Choroid plexus epithelial cell (primary cell): ENCODE measurements at places on chromosomes 7 and 10.
A peak's percentile ranks its signal among the peaks of the same experiment; 100 is the strongest.

GRCh38 chr7:1268866-1269265, 36.2 kb downstream of the UNCX start:
- DNase-seq, result no peak

DNA sequence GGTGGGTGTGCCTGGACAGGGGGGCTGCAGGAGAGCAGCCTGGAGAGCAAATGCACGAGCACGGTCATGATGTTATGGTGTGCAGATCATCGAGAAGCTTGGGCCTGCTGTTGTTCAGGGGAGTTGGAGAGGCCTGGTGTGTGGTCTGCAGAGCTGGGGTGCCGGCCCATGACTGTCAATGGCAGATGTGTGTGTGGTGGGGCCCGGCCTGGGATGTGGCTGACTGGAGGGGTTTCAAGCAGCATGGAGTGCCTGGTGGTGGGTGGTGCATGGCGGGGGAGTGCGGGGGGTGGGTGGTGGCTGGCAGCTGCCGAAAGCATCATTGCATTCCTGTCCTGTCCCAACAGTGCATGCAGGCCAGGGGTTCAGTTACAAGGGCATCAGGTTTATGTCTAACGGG, 122.6 kb downstream of the DOCK1 start:
- DNase-seq, result no peak

GRCh38 chr10:62036186-62037081, 134.9 kb downstream of the ARID5B start:
- DNase-seq, result no peak

- DNase-seq, result peak; percentile 4
These were observed 395.5 kb upstream of the POM121L12 start for GRCh38 chr7:52639981-52640380.

- DNase-seq, result peak; percentile 37
These were observed 121.3 kb downstream of the MYL10 start for GRCh38 chr7:101507791-101508252.

DNA sequence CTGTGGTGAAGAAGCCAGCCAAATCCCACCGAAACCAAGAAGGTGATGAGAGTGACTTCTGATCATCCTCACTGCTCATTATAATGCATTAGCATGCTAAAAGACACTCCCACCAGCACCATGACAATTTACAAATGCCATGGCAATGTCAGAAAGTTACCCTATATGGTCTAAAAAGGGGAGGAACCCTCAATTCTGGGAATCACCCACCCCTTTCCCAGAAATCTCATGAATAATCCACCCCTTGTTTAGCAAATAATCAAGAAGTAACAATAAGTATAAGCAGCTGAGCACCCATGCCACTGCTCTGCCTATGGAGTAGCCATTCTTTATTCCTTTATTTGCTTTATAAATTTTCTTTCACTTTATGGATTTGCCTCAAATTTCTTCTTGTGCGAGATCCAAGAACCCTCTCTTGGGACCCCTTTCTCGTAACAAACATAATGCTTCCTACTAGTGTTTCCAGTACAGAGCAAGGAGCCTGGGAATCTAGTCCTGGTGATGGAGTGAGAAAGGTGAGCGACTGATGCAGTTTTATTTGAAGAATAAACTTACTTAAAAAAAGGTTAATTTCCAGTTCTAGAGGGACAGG, 18.4 kb upstream of the EXOC6 start:
- DNase-seq, result no peak

GRCh38 chr7:87510411-87510875, 35.0 kb upstream of the ABCB4 start:
- DNase-seq, result no peak

DNA sequence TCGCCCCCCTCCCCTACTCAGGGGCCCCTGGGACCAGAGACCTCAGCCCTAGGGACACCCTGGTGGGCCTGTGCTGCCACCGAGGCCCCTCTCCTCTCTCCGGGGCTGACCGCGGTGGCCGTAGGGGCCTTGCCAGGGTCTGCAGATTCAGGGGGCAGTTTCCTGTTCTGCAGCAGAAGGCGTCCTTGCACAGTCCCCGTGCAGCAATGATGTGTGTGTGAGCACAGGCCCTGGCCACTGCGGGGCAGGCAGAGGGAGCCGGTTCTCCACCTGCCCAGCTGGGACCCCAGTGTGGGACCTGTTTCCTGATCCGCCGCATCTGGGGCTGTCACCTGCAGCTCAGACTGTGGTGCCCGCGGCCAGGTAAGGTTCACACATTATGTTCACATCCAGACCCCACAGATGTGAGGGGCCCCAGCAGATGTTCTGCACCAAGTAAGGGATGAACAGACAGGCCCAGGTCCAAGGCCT, 60.7 kb upstream of the DNAJB6 start:
- no peak for DNase-seq

DNA sequence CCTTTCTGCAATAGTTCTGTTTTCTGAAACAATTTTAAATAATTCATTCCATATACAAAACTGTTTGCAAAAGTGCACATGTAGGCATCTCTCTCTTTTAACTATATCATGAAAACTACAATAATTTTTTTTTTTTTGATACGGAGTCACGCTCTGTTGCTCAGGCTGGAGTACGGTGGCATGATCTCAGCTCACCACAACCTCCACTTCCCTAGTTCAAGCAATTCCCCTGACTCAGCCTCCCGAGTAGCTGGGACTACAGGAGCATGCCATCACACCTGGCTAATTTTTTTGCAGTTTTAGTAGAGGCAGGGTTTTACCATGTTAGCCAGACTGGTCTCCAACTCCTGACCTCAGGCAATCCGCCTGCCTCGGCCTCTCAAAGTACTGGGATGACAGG, 44.0 kb upstream of the SEMA3A start:
- no peak for DNase-seq

DNA sequence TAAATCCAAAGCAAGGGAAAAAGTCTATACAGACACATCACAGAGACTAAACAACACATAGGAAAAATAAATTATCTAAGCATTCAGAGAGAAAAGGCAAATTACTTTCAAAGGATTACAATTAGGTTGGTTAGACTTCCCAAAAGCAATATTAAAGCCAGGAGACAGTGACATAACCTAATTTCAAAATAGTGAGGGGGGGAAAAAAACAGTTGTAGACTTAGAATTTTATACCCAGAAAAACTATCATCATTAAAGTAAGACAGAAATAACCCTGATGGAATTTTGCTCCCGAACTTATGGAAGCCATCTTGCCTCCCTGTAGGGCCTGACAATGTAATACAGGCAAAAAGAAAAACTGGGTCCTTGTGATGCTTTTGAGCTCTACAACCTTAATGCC, 18.4 kb downstream of the CRPPA start:
- DNase-seq, result no peak

DNA sequence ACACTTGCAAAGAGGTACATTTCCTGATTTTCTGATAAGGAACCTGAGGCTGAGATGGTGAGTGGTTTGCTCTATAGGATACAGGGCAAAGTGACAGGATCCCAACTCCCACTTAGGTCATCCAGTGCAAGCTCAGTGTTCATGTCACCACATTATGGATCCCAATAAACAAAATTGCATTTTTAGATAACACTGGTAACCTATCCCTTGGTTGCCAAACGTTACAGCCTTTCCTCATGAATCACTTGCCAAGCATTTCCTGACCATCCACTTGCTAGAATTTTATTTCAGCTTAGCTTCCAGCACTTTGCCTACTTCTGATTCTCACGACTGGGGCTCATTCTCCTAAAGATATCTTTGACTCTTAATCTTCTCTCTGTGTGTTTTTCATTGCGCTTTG, 131.4 kb upstream of the ODAD2 start:
- DNase-seq, result peak; percentile 61

- peak; percentile 34 for DNase-seq
These were observed 376.4 kb downstream of the TCERG1L start for GRCh38 chr10:130935128-130935439.

- DNase-seq, result peak; percentile 67
These were observed 77.7 kb downstream of the OTUD1 start for GRCh38 chr10:23516530-23516929.

DNA sequence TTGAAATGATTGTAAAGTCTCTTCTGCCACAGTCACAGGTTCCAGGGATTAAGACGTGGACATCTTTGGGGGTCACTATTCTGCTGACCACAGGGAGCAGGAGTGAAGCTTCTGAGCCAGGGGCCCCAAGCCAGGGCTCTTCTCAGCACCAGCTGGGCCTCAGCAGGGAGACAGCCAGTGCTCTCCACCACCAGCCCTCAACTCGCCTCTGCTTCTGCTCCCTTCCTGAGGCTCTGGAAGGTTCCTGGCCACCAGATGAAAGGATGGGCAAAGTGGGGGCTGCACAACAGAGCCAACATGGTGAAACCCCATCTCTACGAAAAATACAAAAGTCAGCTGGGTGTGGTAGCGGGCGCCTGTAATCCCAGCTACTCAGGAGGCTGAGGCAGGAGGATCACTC, 11.2 kb upstream of the CRYGN start:
- DNase-seq, result no peak

DNA sequence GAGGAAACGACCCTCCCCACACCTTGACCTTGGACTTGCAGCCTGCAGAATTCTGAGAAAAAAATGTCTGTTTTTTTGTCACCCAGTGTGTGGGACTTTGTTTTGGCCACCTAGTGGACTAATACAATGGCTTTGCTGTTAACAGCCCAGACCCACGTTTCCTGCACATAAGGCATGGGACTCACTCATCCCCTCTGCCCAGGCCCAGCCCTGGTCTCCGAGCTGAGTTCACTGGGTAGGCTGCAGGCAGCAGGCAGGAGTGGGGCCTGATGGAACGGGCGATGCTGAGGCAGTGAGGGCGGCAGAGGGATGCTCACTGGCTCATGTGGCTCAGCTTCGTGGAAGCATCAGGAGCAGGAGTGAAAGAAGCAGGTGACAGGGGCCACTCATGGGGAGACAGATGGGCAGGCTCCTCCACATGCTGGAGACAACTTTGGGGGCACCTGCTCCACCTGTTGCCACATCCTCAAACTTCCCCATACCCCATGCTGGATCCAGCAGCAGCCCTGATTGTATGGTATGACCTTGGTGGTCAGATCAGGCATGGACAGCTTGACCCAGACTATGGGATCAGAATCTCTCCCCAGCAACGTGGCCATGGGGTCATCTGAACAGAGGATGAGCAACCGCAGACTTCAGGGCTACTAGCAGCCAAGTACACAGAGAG, 65.8 kb upstream of the ANTXRL start:
- no peak for DNase-seq

DNA sequence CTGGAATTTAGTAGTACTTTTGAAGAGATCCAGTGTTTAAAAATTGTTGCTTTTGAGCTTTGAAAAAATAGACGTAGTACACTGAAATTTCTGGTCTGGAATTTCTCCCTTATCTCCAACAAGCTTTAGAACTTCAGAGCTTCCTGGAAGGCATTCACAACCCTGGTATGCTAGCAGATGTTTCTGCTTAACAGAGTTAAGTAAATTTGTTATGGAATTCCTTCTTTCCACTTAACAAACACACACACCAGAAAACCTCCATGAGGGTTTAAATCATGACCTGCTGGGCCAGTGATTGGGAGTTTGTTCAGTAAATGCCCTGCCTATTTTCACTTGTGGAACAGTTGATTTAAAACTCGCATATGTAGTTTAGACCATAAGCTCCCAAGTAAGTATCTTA, 13.7 kb downstream of the ASB15 start:
- peak; percentile 88 for DNase-seq

GRCh38 chr7:45978731-45979211, 57.7 kb upstream of the IGFBP3 start:
- DNase-seq, result peak; percentile 11

GRCh38 chr7:130492523-130493274, 814 bp downstream of the MEST start:
- no peak for DNase-seq

DNA sequence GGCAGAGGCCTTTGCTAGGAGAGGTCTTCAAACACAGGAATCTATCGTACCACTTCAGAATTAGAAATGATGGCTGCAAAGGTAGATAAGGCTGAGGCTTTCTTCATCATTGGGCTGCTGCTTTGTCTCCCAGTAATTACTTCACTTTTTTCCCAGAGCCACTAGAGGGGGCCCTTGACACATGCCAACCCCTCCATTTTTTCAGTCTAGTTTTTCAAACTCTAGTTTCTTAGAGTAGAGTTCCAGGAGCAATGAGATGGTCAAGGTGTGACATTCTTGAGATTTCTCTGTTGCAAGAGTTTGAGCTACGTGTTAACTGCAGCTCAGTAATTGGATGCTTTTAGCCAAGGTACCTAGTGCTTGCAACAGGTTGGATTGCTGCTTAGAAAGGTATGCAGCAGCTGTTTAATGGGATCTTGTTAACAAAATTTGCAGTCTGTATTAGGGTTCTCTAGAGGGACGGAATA, 33.8 kb upstream of the RBM20 start:
- DNase-seq, result peak; percentile 75

GRCh38 chr10:95538412-95538811, 22.8 kb downstream of the SORBS1 start:
- no peak for DNase-seq

DNA sequence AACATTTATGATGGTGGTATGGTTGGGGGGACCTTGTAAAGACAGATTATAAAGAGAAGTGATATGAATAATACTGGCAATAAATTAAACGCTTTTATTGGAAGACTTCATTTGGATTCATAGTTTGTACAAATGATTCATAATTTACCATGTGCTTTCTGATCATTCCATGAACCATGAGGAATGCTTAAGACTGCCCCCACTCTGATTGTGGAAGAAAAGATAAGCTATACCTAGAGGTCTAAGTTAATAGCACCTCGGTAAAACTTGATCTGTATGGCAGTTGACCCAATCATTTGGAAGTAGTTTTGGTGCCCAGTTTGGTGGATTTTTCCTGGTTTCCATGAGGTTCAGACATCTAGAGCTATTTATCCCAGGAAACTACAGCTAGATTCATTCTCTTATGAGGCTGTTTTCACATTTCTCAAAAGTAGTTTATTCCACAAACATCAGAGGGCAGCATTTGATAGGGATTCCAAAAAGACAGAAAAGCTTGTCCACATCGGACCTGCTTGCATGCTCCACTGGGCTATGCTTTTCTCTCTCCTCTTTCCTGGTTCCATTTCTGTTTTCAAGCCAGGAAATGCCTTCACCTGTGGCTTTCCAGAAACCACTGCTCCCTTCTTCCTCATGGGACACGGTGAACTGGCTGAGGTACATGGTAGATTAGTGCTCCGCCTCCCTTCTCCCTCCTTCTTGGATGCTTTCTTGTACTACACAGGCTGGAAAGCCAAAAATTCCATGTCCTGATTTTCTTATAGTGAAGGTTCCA, 29.2 kb downstream of the TFAM start:
- DNase-seq, result peak; percentile 91

DNA sequence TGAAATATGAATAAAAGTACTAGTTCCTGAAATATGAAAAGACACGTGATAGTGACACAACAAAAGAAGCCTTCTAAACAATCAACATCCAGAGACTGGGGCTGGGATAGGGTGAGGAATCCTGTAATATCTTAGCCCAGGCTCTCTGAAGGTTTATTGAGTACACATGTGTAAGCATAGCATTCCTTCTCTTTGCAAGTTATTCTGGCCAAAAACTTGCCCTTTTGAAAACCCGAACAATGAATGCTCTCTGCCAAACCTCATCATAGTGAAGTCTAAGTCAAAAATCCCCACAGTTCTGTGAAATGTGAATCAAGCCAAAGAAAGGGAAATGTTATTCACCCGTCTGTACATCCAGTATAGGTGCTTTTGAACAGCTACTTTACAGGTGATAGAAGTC, 11.6 kb downstream of the SEMA3D start:
- DNase-seq, result no peak

GRCh38 chr10:97179731-97180362, 5.9 kb downstream of the SLIT1 start:
- no peak for DNase-seq

GRCh38 chr10:131811630-131812403, 89.0 kb upstream of the PPP2R2D start:
- no peak for DNase-seq
